ENCODE measurements at places on chromosomes 12 and 14. TPM values are rescaled to one million over a fixed set of nuclear protein-coding genes. Genes with fewer than 3 reads are reported as not detected.

- DNase-seq = no peak
Measured at GRCh38 chr14:103480595-103480994, 42.0 kb downstream of the CKB start.

DNA sequence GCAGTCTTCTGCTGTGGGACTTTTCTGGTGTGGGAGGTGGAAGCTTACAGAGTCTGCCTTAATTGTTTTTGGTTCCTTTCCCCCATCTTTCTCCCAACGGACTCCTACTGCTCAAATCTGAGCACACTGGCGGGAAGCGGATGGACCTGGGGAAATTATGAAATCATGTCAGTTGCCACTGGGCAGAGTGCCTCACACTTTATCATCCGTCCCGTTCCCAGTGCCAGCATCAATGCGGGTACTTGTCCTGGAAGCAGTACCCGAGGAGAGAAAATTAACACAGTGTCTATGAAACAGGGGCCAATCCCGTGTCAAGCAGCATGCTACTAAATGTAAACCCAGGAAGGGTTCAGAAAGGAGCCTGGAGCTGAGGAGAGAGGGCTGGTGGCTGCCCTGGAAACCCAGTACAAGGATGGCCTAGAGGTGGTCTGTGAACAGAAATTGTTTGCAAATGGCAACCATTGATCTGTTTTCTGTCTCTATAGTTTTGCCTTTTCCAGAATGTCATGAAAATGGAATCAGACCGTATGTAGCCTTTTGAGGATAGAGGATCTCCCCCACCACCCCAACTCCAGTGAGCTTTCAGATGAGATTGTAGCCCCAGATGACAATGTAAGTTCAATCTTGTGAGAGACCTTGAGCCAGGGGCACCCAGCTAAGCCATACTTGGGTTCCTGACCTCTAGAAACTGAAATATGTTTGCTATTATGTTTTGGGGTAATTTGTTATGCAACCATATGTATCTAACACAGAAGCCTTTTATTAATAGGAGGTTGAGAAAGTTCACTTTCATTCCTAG, 908 bp upstream of the CDKL1 start:
- no peak for DNase-seq

DNA sequence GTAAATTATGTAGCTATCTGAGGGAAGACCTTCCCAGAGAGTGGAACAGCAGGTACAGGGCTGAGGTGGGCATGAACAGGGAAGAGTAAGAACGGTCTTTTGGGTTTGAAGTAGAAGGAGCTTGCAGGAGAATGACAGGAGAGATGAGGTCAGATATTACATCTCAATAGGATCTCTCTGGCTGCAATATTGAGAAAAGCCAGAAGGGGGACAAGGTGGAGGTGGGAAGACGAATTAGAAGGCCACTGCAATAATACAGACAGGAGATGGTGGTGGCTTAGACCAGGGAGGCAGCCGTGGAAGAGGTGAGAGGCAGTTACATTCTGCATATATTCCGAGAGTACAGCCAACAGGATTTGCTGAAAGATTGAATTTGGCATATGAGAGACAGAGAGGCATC, 310.2 kb downstream of the APAF1 start:
- DNase-seq = no peak

DNA sequence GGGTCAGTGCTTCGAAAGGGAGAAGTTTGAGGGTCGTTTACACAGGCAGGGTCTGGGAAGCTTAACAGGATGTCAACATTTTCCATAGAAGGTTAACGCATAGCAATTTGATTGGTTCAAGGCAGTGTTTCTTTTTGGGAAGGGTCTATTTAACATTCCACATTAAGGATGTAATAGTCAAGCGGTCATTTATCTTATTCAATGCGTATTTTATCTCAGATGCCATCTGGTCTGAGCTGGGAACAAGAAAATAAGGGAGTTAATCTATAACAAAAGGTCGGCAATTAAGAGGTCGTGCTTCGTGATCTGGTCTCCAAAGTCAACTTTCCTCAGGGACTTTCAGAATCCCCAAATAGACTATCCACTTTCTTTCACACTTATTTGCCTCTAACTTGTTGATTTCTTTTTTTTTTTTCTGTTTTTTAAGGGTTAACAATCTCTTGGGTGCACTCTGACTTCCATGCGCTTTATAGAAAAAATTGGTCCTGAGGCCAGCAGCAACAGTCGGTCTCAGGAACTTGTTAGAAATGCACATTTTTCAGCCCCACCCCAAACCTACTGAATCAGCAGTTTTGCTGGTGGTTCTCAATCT, 550 bp upstream of the RESF1 start:
- DNase-seq = no peak

GRCh38 chr14:73686901-73687300, 27.3 kb downstream of the PNMA1 start:
- no peak for DNase-seq

DNA sequence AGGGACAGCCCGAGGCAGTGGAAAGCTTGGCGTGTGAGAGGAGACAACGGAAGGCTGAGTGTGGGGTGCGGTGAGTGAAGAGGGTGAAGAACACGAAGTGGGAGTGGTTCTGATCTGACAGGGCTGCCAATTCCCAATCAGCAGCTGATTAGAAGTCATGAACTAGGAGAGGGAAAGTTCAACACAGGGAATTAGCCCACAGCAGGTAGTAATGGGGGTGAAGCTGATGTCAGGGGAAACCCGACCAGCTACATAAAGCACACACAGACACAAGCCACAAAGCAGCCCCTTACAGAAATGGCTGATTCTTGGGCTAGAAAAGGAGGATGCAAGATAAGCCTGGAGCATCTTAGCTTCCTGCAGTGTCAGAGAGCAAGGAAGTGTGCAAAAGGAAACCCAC, 47.5 kb upstream of the TCL1A start:
- DNase-seq = no peak

DNA sequence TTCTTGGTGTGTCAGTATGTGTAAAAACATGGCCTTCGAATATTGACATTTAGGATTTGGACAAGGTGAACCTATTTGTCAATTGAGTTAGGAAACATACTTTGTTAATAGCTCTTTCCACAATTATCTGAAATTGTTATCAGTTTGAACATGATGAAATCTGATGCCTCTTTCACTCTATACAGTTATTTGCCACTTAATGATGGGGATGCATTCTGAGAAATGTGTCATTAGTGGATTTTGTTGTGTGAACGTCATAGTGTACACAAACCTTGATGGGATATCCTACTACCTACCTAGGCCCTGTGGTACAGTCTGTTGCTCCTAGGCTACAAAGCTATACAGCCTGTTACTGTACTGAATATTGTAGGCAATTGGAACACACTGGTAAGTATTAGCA, 4.8 kb downstream of the TULP3 start:
- DNase-seq = no peak

GRCh38 chr14:85617791-85618190, 87.8 kb downstream of the FLRT2 start:
- no peak for DNase-seq

GRCh38 chr12:54879150-54879549, 24.8 kb downstream of the MUCL1 start:
- DNase-seq = no peak

DNA sequence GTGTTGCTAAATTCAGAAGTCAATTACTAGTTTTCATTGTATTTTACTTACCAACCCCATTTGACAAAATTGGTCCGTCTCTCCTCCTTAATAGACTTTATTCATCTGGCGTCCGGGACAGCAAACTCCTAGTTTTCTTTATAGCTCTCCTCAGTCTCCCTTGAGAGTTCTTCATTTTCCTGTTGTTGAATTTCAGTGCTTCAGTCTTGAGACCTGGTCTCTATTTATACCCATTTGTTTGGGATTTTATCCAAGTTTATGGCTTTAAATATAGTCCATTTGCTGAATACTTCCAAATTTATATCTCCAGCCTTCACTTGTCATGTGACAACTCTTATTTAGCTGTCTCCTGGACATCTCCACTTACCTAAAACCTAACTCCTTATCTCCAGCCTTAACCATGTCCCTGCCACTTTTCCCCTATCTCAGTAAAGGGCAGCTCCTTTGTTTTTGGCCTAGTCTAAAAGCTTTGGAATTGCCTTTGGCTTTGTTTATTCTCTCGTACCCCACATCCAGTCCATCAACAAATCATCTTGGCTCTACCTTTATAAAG, 23.5 kb downstream of the KTN1 start:
- no peak for DNase-seq

- no peak for DNase-seq
Measured at GRCh38 chr12:20237091-20237490, 131.2 kb upstream of the PDE3A start.

DNA sequence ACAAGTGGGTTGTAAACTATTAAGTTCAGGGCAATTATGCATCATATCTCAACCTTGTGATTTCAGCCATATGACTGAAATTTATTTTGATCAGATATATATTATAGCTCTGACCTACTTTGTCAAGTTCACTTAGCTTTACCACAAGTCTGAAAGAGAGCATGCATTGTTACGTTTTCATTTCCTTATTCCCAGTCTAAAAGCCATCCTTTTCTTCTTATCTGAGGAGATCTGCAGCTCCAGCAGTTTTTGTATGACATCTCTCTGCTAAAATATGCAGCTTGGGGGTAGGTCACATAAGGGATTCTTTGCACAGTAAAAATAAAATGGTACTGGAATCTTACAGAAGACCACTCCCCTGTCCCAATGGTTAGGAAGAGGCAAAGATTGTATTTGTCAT, 1682.8 kb upstream of the FLRT2 start:
- DNase-seq = no peak

DNA sequence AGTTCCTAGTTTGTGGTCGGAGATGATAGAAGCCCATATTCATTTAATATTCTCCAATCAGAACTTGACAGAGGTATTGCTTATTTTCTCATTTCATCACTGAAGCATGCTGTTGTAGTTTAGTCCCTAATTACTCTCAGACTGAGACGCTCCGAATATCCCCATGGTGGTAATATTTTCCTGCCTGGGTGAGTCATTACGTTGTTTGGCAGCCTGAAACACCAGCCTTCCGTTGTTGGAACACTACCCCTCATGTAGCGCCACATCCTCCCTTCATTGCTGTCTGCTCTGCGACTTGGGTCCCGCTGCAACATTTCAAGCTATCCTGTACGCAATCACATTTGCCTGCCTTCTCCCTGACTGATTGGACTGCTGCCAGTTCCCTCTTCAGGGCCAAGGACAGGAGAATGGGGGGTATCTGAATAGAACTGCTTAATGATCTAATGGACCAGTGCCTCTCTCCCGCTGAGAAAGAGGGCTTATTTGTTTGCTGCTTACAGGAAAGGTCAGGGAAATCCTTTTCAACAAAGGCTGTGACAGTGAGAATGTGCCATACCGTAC, 369.1 kb downstream of the NPAS3 start:
- DNase-seq = no peak

DNA sequence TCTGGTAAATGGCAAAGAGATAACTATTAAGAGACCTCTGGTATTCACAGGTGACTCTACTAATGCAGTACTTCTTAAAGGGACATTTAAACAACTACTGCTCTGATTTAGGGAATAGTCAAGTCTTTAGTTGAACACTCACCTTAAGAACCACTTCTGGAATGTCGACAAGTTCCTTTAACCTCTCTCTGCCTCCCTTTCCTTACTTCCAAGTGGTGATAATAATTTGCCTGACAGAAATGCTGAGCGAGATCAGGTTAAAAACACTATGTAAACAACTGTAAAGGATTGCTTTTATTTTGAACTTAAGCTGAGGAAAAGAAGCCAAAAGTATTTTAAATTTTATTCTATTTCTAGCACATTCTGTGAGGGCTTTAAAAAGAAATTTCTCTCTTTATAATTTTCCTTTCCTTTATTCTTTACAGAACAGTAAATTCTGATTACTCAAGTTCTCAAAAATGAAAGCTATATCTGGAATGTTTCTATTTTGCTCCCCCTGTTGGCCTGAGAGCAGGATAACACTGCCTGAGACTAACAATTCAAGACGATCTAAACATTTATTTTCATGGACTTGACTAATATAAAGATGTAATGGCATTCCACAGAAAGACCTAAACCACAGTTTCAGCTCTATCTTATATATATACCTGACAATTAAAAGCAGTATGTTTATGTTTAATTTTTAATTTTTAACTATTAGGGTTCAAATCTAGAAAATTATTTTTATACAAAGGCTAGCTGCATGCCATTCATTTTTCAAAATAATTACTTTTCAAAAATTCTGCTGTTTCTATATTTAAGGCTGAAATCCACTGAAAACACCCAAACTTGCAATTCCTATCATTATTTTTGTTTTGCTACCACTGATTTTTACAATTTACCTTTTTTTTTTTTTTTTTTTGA, 29.2 kb downstream of the ZCCHC8 start:
- no peak for DNase-seq

- no peak for DNase-seq
Measured at GRCh38 chr12:52274521-52275120, at the start of gene KRT86. TSS of gene KRT86 (plus strand) at chr12:52274645. CDS start at chr12:52301917, 27,272 bp downstream.

DNA sequence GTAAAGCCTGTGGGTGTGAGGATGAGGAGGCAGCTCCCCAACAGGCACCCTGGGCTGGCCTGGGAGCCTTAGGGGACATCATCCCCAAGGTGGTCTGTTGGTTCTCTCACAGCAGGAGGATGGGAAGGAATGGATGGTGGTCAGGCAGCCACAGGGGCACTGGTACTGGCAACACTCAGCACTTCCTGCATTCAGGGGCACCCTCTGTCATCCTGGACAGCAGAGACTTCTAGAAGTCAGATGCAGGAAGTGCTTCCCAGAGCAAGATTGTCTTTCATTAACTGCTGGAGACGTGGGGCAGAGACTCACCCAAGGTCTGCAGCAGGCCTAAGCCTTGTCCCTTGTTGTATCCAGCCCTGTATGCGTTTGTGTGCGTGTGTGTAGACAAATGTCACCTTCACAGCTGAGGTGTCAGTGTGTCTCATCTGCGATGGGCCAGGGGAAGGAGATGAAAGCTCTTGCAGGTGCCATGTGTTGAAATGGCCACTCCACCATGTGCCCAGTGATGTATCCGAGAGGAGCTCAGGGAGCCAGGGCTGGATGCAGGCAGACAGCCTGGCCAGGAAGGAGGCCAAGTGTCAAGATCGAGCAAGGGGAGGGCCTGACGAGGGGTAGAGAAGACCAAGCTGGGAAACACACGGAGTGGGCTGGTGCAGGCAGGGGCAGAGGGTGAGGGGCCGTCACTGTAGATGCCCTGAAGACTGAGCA, 85.1 kb downstream of the PITPNM2 start:
- DNase-seq = no peak

- DNase-seq = no peak
Measured at GRCh38 chr12:106897082-106897481, 58.6 kb upstream of the TMEM263 start.

DNA sequence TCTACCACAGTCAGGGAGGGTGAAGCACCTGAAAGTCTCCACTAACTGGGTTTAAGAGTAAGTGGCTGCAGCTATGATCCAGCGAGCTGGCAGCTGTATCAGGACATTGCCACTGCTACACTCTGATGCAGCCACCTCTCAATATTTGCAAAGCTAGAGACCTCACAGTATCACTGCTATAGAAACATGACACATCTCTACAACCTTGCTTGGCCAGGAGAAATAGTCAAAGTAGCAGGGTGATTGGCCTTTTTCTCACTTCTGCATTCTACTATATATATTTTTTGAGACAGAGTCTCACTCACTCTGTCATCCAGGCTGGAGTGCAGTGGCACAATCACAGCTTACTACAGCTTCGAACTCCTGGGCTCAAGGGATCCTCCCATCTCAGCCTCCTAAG, 9.3 kb upstream of the FMNL3 start:
- DNase-seq = no peak

GRCh38 chr12:53004582-53004981, 1.7 kb upstream of the EIF4B start:
- DNase-seq = no peak

The KCNC2 gene
- 1.3 TPM for total RNA-seq

The GYS2 gene
- not detected for total RNA-seq

The SENP1 gene
- total RNA-seq = 36.1 TPM

The CHST11 gene
- total RNA-seq = 16.4 TPM

The PTHLH gene
- 7.5 TPM for total RNA-seq

The UNC79 gene
- total RNA-seq = 0.32 TPM

The PRH2 gene
- not detected for total RNA-seq

The SOAT2 gene
- total RNA-seq = 0.33 TPM

The CFAP54 gene
- 7.3 TPM for total RNA-seq

The RILPL1 gene
- total RNA-seq = 15.1 TPM

The ACVR1B gene
- 23.6 TPM for total RNA-seq
